Tibial nerve (tissue), 4 donors: ENCODE measurements at places on chromosomes 3 and 15. TPM values are rescaled to one million over a fixed set of nuclear protein-coding genes. Genes with fewer than 3 reads are reported as not detected.
A peak's percentile ranks its signal among the peaks of the same experiment; 100 is the strongest.

The THAP10 gene
- 1.4 TPM for total RNA-seq

The ZMYND10 gene
- 0.30 TPM for total RNA-seq

The NEO1 gene
- 41.4 TPM for total RNA-seq

The SAMMSON gene
- total RNA-seq = 2.5 TPM

The PGBD4 gene
- total RNA-seq = 1.7 TPM

- H3K4me1 ChIP-seq = peaks cover 24% of the 10 kb centered on the region
- no peak overlapping the region for H3K4me3 ChIP-seq
- DNase-seq = no peak
- H3K36me3 ChIP-seq = no peaks in the 10 kb centered on the region
- no peak overlapping the region for H3K27ac ChIP-seq
- no peaks in the 10 kb centered on the region for H3K27me3 ChIP-seq
Measured at GRCh38 chr3:101571028-101571895, 2.7 kb upstream of the PCNP start.

DNA sequence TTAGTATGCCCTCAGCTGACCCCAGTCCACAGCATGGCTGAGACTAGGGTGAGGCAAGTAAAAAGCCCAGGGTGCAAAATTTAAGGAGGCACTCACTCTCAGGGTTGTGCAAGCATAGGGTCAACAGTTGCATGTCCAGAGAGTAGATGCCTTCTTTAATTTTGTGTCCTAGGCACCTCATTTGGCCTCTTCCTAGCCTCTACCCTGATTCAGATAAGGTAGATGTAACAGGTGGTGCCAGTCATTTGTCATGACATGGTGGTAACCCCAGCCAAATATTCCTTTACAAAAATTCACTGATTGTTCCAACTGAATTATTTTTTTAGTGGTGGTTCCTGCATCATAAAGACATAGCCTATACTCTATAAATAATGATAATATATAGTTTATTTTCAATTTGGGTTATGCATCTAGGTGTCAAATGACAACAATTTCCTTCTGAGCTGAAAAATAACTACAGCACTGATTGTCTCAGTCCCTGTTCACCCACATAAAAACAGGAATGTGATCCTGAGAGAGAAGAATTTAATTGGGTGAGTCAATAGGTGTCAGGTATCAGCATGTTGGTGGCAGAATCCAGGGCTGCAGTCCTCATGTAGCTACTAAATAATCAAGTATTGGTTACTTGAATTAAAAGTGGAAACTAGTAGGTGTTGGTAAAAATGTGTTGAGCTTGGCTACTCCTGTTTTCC is 44.2 kb upstream of the TIPARP start:
- no peak overlapping the region for H3K27ac ChIP-seq
- no peaks in the 10 kb centered on the region for H3K4me1 ChIP-seq
- no peaks in the 10 kb centered on the region for H3K36me3 ChIP-seq
- H3K27me3 ChIP-seq = no peaks in the 10 kb centered on the region
- DNase-seq = no peak

- DNase-seq = no peak
- no peaks in the 10 kb centered on the region for H3K36me3 ChIP-seq
- no peak overlapping the region for H3K27ac ChIP-seq
- no peak overlapping the region for H3K4me3 ChIP-seq
Measured at GRCh38 chr15:64782751-64783150, 7.4 kb upstream of the RBPMS2 start.

GRCh38 chr3:53243165-53243564 is 12.7 kb downstream of the TKT start:
- peaks cover 54% of the 10 kb centered on the region for H3K36me3 ChIP-seq
- DNase-seq = no peak
- peak overlapping the region; percentile 2 for H3K27ac ChIP-seq
- peaks cover 17% of the 10 kb centered on the region for H3K4me1 ChIP-seq
- H3K27me3 ChIP-seq = no peaks in the 10 kb centered on the region

DNA sequence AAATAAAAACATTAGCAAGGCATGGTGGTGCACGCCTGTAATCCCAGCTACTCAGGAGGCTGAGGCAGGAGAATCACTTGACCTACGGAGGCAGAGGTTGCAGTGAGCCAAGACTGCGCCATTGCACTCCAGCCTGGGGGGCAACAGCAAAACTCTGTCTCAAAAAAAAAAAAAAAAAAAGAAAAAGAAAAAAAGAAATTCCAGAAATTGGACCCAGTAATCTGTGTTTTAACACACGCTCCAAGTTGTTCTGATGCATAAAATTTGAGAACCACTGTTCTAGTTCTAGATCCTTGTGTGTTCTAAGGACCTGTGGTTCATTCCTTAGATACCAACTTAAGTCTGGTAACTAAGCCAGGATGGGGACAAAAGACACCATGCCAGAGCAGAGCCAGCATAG is 2.6 kb downstream of the PARP6 start:
- peaks cover 16% of the 10 kb centered on the region for H3K4me1 ChIP-seq
- DNase-seq = no peak
- H3K27ac ChIP-seq = no peak overlapping the region
- H3K36me3 ChIP-seq = peaks cover 4% of the 10 kb centered on the region

GRCh38 chr3:144774897-144775296 is 803.3 kb downstream of the DIPK2A start:
- DNase-seq = no peak
- H3K4me1 ChIP-seq = peaks cover 15% of the 10 kb centered on the region
- H3K36me3 ChIP-seq = no peaks in the 10 kb centered on the region
- H3K27me3 ChIP-seq = no peaks in the 10 kb centered on the region

DNA sequence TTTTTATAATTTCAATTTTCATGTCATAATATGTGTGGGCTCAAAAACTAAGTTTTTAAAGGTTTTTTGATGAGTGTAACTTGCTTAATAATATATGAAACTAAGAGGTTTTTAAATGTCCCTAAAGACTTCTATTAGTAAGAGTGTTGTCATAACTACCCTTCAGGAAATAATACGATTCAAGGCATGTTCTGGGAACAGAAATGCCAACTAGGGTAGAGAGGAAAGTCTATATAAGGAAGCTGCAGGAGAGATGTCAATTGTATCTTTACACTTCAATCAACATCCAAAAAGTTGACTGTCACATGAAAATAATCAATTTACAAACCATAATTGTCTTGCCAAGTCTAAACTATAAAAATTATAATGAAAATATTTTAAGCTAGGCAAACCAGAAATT is 76.3 kb downstream of the SMARCC1 start:
- H3K27me3 ChIP-seq = no peaks in the 10 kb centered on the region
- H3K36me3 ChIP-seq = peaks cover 94% of the 10 kb centered on the region
- no peaks in the 10 kb centered on the region for H3K4me1 ChIP-seq
- H3K4me3 ChIP-seq = no peak overlapping the region
- H3K27ac ChIP-seq = no peak overlapping the region
- DNase-seq = no peak

GRCh38 chr15:89329329-89330084 is 5.1 kb downstream of the POLG start:
- no peak overlapping the region for H3K4me3 ChIP-seq
- peaks cover 54% of the 10 kb centered on the region for H3K36me3 ChIP-seq
- H3K27me3 ChIP-seq = no peaks in the 10 kb centered on the region
- H3K4me1 ChIP-seq = peaks cover 35% of the 10 kb centered on the region
- no peak overlapping the region for H3K27ac ChIP-seq

- no peaks in the 10 kb centered on the region for H3K36me3 ChIP-seq
- no peaks in the 10 kb centered on the region for H3K4me1 ChIP-seq
- H3K4me3 ChIP-seq = no peak overlapping the region
- H3K27me3 ChIP-seq = no peaks in the 10 kb centered on the region
- no peak for DNase-seq
Measured at GRCh38 chr15:38886315-38887163, 321.9 kb upstream of the RASGRP1 start.

- H3K36me3 ChIP-seq = no peaks in the 10 kb centered on the region
- peaks cover 25% of the 10 kb centered on the region for H3K4me1 ChIP-seq
- no peaks in the 10 kb centered on the region for H3K27me3 ChIP-seq
Measured at GRCh38 chr3:114418107-114418506, 124.3 kb downstream of the TIGIT start.

DNA sequence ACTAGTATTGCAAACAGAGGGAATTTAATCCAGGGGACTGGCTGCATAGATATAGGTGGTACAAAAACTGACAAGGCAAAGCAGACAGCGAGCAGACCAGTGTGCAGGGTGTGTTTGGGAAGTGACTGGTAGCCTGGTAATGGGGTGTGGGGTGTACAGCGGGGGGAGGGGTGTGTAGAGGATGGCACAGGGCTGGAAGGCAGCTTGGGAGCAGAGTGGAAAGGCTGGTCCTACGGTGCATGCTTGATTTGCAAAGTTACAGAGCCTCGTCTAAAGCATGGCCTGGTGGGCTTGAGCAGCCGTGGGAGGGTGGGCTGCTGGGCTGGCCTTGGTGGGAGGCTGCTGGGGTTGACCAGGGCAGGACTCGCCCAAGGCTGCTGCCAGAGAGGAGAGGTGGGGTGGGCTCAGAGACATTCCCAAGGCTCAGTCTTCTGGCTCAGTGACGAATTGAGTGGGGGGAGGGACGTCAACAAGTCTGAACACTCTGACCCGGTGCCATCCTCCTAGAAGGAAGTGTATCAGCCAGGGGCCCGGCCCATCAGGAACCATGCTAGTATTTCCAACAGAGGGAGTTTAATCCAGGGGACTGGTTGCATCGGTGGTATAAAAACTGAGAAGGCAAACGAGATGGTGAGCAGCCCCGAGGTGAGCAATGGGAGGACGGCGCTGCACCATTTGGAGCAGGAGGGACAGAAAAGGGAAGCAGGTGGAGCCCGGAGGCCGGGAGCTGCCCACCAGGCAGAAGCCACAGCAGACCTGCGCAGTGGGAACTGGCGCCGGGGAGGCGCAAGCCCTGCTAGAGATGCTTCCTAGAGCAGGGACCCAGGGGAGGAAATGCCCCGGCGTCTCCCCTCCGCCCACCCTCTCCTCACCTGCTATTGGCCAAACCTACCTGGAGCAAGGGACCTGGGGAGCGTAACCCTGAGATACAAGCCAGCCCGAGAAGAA is 29.2 kb downstream of the CPN2 start:
- DNase-seq = no peak
- no peak overlapping the region for H3K4me3 ChIP-seq
- no peaks in the 10 kb centered on the region for H3K27me3 ChIP-seq
- no peak overlapping the region for H3K27ac ChIP-seq
- no peaks in the 10 kb centered on the region for H3K4me1 ChIP-seq

- H3K4me3 ChIP-seq = no peak overlapping the region
- H3K4me1 ChIP-seq = no peaks in the 10 kb centered on the region
- H3K27me3 ChIP-seq = no peaks in the 10 kb centered on the region
- H3K27ac ChIP-seq = no peak overlapping the region
Measured at GRCh38 chr3:49732597-49732996, 8.8 kb upstream of the GMPPB start.

DNA sequence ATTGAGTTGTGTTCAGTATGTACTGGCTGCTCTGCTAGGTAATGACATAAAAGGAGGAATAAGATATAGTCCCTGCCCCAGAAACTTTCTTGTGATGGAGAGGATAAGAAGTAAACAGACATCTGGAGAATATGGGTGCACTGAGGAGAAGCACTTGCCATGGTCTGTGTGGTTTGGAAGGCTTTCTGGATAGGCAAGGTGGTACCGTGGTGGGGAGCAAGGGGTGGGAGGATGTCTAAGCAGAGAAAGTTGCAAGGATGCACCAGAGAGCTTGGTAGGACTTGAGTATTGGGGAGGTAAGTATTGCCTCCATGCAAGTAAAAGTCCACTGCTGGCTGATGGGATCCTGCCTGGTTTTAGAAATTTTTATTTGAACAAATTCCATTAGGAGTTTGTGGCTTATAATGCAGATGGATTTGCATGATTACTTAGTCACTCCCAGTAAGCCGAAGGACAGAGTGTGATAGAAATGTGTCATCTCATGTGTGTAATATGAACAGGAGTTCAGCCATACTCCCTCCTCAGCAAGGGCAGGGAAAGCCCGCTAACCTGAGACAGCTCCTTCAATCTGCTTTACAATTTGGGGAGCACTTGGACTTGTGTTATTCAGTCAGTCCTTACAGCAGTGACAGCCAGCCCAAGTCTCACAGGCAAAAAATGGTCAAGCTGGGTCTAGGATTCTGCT is 53.6 kb downstream of the CLSTN2 start:
- no peaks in the 10 kb centered on the region for H3K4me1 ChIP-seq
- no peaks in the 10 kb centered on the region for H3K36me3 ChIP-seq
- no peaks in the 10 kb centered on the region for H3K27me3 ChIP-seq
- no peak overlapping the region for H3K4me3 ChIP-seq

DNA sequence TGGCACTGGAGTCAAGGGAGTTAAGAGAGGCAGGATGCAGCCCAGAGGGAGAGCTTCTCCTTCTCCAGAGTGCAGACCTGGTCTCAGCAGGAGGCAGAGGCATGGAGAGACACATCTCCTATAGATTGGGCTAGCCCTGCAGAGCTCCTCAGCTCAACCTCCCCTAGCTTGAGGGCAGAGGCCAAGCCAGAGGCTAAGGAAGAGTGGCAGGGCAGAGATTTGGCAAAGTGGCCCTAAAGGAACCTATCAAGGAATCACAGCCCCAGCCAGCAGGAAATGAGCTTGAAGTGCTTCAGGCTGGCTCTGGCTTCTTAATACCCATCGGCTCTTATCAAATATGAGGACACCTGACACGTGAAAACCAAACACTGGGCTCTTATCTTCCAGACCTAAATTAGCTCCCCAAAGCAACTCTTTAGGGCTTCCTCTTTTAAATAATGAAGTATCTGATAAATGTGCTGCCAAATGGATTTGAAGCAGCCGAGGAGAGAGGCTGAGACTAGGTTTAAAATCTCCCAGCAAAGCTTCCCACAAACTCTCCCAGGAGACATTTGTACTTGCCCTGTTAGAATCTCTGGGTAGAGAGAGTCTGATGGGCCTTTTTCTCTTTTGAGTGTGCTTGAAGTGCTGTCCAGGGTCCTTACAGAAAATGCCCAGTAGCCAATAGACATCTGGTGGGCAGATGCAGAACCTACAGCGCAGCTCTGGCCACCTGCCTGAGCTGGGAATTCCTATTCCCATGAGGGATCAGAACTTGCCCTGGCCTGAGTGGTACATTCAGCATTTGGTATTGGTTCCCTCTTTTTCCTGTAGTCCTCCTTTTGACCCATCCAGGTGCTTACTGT is 271.4 kb downstream of the CLSTN2 start:
- no peaks in the 10 kb centered on the region for H3K4me1 ChIP-seq
- H3K27ac ChIP-seq = no peak overlapping the region
- DNase-seq = no peak
- H3K36me3 ChIP-seq = no peaks in the 10 kb centered on the region

DNA sequence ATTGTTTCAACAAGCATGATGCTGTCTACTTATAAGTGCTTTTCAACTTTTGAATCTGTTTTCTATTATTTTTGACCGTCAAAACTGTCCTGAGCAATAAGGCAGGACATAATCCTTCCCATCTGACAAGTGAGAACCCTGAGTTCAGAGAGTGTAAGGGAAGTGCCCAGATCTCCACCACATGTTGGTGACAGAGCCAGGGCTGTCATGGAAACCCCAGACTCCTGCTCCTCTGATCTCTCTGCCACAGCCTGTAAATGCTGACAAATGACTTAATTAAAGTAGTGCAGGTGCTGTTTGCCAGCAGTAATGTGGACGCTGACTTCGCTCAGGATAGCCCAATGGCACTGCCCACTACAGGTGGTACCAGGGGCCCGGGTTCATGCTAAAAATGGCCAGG is 40.3 kb downstream of the SPSB4 start:
- H3K4me1 ChIP-seq = peaks cover 15% of the 10 kb centered on the region
- H3K4me3 ChIP-seq = no peak overlapping the region
- no peak overlapping the region for H3K27ac ChIP-seq
- no peak for DNase-seq
- H3K27me3 ChIP-seq = no peaks in the 10 kb centered on the region
